Small intestine (tissue), 16 donors: ENCODE measurements at places on chromosomes 7 and 10.

DNA sequence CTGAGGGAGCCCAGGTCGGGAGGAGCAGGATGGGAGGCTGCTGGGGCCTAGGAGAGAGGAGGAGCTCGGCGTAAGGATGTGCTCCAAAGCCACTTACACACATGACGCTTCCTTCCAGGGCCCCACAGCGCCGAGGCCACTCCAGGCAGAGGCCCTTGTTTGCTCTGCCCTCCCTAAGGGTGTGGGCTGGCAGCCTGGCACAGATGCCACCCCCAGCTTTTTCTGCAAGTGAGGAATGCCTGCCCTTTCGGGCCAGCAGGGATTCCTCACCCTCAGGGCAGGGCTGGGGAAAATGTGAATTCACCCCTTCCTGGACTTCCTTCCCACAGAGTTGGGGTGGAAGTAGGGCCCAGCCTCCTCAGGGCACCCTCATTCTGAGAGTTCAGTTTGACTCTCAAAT is 5.6 kb upstream of the AQP1 start:
- DNase-seq, result no peak

GRCh38 chr7:41792120-41792519 is 89.2 kb upstream of the INHBA start:
- DNase-seq, result no peak

DNA sequence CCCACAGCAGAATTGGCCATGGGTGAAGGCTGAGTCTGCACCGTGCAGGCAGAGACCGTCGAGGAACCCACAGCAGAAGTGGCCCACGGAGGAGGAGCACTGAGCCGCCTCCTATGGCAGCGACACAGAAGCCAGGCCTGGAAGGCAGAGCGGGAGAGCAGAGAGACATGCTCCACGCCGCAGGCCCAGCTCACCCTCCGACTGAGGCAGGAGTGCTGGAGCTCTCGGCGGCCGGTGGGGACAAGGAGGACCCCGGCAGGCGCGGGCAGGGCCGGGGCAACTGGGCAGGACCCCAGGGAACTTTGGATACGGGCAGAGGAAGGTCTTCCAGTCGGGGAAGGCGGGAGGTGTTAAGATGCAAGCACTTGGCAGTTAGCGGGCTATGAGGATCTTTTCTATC is 420.4 kb downstream of the DNAJB6 start:
- DNase-seq, result no peak

- no peak for DNase-seq
These were observed 32.3 kb downstream of the SMURF1 start for GRCh38 chr7:99111591-99111990.
